Activated CD4-positive, alpha-beta T cell treated with anti-CD3 and anti-CD28 coated beads, Interleukin-2, Interleukin-4, amounts not matched to agents 100 ng/mL and 50 ng/mL, durations not matched to agents 16 hours and 8 hours (primary cell): ENCODE measurements at places on chromosomes 6 and 20.

GRCh38 chr6:127949251-127949650 is 48.4 kb upstream of the THEMIS start:
- no peak for DNase-seq

- no peak for DNase-seq
These were observed 66.6 kb downstream of the TNFAIP3 start for GRCh38 chr6:137933696-137934095.

DNA sequence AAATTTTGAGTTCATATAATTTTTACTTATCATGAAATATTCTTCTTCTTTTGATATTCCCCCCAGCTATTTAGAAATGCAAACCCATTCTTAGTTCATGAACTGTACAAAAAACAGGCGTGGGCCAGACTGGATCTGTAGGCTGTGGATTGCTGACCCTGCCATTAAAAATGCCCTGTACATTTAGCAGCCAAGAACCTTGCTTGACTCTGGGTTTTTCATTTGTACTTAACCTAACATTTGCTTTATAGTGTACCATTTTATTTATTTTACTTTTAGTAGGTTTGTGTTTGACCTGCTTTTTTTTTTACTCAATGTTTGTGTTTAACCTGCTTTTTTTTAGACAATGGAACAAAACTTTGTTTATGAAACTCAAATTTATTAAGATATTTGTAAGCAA is 14.9 kb downstream of the CD109 start:
- no peak for DNase-seq

- no peak for DNase-seq
These were observed 20.6 kb downstream of the KCNQ5 start for GRCh38 chr6:72642435-72642834.

GRCh38 chr6:162203287-162203686 is 524.3 kb downstream of the PRKN start:
- DNase-seq: no peak

GRCh38 chr6:157763904-157764177 is 59.2 kb upstream of the SNX9 start:
- DNase-seq: no peak

DNA sequence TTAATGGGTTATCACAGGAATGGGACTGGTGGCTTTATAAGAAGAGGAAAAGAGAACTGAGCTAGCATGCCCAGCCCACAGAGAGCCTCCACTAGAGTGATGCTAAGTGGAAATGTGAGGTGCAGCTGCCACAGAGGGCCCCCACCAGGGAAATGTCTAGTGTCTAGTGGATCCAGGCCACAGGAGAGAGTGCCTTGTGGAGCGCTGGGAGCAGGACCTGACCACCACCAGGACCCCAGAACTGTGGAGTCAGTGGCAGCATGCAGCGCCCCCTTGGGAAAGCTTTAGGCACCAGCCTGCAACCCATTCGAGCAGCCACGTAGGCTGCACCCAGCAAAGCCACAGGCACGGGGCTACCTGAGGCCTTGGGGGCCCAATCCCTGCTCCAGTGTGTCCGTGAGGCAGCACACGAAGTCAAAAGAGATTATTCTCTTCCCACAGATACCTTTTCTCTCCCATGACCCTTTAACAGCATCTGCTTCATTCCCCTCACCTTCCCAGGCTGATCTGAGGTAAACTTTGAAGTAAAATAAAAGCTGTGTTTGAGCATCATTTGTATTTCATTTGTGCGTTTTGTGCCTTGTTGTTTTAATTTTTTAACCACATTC is 4.4 kb downstream of the HLA-E start:
- DNase-seq: no peak

GRCh38 chr6:121664158-121664557 is 228.7 kb downstream of the GJA1 start:
- no peak for DNase-seq

GRCh38 chr6:21158149-21158548 is 435.4 kb upstream of the SOX4 start:
- DNase-seq: no peak

- no peak for DNase-seq
These were observed 14.4 kb downstream of the EXOC2 start for GRCh38 chr6:678520-678919.
